ENCODE measurements at places on chromosomes 2 and 18.

DNA sequence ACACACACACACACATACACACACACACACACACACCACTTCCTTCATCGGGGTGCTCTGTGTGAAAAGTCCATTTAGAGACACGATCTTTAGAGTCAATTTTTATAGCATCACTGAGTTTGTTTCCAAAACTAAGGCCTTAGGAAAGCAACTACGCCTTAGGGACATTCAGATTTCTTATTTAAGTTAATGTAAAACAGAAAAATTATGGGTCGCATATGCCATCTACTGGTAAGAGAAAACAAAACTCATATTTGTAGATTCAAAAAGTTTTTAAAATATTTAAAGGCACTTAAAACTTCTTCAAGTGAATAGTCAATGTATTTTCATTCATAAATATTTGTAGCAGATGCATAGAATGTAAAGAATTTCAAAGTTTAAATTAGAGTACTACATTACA is 166.2 kb downstream of the ATAD2B start:
- DNase-seq: no peak

DNA sequence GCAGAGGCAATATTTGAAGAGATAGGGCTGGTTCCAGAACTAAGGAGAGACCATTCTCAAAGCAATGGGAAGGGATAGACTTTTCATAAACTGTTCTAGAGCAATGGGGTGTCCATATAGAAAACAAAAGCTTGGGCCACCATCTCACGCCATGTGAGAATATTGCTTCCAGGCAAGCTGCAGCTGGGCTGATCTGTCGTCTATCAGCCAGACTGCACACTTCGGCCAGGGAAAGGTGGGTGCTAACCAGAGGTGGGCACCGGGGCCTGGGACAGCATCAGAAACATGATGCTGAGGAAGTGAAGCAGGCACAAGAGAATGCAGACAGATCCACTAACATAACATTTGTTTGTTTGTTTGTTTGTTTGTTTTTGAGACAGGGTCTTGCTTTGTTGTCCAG is 43.7 kb downstream of the MYO7B start:
- no peak for DNase-seq

- no peak for DNase-seq
Measured at GRCh38 chr2:217419055-217419671, 559.3 kb upstream of the TNP1 start.

DNA sequence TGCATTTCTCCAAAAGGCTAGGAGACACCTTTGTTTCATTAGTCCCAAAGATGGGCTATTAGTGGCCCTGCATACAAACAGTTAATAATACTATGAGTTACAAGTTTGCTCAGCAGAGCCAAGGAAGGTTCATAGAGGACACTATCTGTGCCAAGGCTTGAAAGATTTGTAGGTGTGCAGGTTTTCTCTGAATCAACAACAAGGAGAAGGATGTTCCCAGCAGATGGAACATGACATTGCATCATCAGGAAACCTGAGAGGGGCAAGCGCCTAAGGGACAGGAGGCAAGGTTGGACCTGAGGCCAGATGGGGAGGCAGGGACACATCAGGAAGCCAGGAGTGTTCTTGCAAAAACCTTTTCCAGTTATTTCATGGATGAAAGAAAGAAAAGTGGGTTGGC is 35.4 kb upstream of the STK17B start:
- no peak for DNase-seq

DNA sequence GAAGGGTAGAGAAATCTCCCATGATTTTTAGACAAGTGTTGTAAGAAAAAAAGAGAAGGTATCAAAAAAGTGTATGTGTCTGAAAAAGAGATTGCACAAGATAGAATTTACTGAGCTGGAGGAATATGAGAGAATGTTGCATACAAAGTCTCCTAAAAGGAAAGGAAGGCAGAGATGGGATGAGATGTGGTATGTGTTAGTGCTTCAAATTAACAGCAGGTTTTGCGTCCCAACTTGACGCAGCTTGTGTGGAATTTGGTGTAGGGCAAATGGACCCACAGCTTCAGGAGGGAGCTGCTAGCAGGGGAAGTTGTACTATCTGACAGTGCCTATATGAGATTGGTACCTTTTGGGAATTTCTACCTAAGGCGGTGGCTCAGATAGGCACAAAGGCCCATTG is 9.0 kb upstream of the RASGRP3 start:
- DNase-seq: no peak

Measured in activated gamma-delta T cell treated with anti-CD3 and anti-CD28 coated beads, Interleukin-2, amount 50 U/mL, for 16 hours (primary cell).